ENCODE measurements at places on chromosomes 4 and X.

DNA sequence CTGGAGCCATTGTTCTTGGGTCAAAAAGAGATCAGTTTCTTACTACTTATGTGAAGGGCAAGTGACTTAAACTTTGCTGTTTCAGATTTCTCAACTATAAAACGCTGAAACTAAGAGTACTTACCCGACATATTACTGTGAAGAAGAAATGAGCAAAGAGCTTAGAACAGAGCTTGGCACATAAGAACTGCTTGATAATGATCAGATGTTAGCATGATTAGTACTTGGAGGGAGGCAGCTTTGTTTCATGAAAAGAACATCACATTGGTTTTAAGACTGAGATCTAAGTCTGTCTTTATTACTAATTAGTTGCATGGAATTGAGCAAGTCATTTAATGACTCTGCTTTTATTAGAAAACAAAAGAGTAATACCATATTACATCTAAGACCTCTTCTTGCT lies 169.1 kb downstream of the ARHGAP24 start:
- no peak for DNase-seq

DNA sequence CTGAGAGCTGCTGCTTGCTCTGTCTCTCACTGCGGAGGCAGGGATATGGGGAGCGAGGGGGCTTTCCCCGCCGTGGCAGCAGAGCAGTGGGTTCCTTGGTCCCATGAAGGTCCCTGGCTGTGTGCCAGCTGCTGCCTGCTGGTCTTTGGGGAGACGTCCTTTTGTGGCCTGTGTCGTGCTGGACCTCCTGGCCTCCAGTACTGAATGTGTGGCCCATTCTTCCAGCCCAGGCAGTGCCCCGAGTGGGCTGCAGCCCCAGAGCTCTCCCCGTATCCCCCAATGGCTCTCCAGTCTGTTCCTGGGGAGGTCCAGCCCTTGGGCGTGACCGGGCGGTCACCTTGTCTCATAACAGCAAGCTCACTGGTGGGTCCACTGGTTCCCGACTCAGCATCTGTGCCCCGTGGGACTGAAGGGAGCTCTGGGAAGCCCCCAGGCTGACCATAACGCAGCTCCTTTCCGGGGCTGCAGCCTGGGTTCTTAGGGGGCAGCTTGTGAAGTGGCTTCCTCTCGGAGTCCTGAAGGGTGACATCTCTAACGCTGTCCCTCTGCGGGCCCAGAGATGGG lies 115.6 kb downstream of the SMIM20 start:
- DNase-seq, result no peak

DNA sequence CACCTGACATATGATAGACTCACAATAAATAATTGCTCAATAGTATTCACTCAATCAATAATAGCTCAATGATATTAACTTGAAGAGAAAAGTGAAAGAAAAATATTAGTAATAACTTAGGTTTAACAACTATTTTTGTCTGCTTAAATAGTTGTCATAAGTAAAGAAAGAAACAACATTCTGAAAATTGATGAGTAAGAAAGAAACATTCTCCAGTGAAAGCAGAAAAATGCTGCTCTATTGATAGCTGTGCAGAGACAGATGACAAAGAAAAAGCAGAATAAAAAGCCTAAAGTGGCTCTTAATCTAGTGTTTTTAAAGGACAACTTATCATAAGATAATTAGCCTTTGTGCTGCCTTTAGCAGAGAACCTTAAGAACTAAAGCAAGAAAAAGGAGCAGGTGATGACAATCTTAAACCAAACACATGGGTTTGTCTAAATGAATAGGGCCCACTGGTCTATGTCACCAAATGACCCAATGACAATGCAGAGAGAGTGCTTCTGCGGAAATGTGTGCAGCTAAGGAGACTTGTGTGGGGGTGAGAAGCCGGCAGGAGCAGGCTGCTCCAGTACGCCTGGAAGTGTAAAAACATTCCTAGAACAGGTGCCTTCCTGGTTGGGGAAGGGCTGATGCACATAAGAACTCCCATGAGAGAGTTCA lies 13.2 kb downstream of the HS3ST1 start:
- no peak for DNase-seq

GRCh38 chr4:3317656-3318211 lies 24.9 kb downstream of the RGS12 start:
- DNase-seq, result no peak

DNA sequence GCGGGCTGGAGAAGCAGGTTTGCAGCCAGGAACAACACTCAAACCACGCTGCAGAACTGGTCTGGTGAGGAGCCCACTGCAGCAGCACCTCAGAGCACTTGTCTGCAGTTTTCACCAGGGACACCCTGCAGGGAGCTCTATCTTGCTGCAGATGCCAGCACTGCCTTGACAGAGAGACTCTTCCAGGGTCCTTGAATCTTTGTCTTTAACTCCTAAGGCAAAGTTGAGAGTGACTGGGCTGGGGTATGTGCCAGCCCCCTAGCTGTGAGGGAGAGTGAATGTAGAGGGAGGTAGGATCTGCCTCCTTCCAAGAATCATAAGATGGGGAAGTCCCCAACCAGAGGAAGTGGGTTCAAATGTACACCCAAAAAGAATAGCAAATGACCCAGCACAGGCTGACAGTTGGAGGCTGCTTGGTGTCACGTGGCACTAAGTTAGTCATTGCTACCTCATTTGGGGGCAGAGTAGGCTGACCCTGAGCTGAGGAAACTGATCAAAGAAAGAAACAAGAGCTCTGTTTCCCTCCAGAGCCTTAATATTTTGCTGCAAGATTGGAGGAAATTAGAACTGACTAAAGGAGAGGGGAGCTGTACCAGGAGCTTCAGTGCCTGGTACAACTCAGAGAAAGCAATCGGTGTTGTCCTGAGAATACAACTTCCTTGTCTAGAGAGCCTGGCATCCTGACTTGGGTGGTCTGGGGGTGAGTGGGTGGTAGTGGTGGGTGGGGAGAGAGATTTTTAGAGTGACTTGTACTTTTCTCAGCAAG lies 28.2 kb upstream of the HUWE1 start:
- DNase-seq, result no peak
